ENCODE measurements at places on chromosomes 2 and 18.

GRCh38 chr2:99811544-99811943 is 321.7 kb upstream of the REV1 start:
- no peak for DNase-seq

DNA sequence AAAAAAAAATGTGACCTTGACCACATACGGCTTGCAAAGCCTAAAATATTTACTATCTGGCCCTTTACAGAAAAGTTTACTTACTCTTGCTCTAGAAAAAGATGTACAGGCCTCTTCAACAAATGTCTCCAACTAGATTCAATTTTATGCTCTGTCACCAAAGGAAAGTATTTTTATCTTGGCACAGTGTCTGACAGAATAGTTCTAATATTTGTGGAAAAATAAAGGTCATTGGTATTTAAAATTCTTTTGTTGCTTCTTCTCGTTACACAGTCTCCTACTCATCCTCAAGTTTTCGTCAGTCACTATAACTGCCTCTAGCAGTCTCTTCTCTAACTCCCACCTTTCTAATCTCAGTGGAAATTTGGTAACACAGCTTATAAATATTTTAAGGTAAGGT is 1.4 kb downstream of the RBKS start:
- no peak for DNase-seq

GRCh38 chr2:142025394-142025793 is 105.4 kb downstream of the LRP1B start:
- no peak for DNase-seq

- no peak for DNase-seq
Observed at GRCh38 chr18:38421021-38421420, 855.4 kb upstream of the CELF4 start.

GRCh38 chr2:189454009-189454408 is 12.7 kb downstream of the WDR75 start:
- DNase-seq, result no peak

GRCh38 chr2:118993392-118993752 is 51.4 kb downstream of the MARCO start:
- no peak for DNase-seq

GRCh38 chr18:45505497-45506206 is 109.6 kb upstream of the SLC14A2 start:
- DNase-seq, result no peak

GRCh38 chr18:13235421-13235831 is 16.9 kb downstream of the LDLRAD4 start:
- DNase-seq, result no peak

DNA sequence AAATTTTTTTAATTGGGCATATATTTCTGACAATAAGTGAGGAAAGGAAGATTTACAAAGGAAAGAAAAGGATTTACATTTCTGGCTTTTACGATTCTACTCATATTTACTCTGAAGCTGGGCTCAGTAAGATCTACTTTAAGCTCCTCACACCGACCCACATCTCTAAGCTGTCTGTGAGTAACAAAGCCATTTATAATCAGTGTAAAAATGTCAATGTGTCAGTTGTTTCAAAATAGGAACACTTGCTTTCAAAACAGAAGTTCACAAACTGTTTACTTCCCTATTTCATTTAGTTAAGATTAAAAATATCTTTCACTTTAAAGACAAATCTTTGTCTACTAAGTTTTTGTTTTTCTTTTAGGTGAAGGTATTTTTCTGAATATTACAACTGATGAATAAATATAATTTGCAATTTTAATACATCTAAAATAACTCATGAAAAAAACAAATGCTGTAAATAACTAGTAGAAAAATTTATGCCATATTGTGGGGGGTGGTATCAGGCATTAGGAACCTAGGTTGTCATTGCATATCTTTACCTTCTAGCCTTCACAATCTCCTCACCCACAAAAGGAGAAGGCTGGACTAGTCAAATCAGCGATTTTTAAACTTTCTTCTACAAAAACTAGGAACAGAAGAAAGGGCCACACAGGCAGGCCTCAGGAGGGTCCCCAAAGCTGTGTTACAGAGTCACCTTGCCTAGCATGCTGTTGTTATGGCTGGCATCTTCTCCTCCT is 64.5 kb downstream of the TMEM131 start:
- DNase-seq, result no peak

DNA sequence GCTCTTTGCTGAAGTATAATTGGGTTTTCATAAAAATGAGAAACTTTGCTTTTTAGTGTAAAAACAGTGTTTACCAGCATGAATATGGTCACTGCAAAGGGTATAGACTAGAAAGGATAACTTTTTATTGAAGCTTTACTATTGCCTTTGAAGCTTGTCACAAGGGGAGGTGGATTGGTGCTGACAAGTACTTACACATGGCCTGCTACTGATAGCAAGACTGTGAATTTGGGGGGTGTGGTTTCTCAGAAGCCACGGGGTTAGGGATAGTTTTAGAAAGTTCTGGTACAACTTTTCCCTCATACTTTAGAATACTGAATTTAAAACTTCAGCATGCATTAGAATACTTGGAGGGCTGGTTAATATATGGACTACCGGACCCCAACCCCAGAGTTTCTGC is 294.1 kb downstream of the SOCS6 start:
- DNase-seq, result no peak

DNA sequence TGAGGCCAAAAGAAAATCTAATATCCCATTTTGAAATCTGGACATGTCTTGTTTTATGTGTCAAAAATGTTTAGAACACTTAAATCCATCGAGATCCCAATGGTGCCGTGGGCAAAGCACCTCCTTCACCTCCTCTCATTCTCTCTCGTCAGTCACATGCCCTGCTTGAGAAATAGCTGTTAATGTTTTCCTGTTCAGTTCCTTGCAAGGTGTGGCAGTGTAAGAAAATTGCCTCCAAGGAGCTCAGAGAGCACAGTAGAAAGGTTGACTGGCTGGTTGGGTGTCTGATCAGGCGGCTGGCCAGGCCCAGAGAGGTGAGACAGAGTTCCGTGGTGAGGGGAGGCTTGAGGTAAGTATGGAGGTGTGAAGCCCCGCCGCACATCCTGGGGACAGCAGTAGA is 210.2 kb downstream of the TSN start:
- no peak for DNase-seq

GRCh38 chr2:217588266-217588665 is 414.5 kb downstream of the TNS1 start:
- DNase-seq, result no peak

- no peak for DNase-seq
Observed at GRCh38 chr2:190822043-190822442, 58.6 kb upstream of the GLS start.

DNA sequence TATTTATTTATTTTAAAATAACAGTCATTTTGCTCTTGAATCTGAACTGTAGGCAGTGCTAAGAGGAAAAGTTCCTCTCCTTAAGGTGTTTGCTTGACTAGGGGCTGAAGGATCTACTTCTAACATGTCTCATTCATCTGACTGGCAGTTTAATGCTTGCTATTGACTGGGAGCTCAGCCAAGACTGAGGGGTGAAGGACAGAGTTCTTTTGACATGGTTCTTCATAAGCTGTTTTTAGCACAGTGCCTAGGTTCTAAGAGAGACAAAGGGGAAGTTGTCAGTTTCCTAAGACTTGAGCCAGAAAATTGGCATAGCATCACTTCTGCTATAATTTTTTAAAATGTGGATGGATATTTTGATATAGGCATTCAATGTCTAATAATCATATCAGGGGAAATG is 73.0 kb downstream of the COMMD1 start:
- DNase-seq, result peak; percentile 62

GRCh38 chr18:10950876-10951630 is 198.3 kb downstream of the PIEZO2 start:
- no peak for DNase-seq

Data from small intestine (tissue), 16 donors.